ENCODE measurements at places on chromosomes 11 and 22.

DNA sequence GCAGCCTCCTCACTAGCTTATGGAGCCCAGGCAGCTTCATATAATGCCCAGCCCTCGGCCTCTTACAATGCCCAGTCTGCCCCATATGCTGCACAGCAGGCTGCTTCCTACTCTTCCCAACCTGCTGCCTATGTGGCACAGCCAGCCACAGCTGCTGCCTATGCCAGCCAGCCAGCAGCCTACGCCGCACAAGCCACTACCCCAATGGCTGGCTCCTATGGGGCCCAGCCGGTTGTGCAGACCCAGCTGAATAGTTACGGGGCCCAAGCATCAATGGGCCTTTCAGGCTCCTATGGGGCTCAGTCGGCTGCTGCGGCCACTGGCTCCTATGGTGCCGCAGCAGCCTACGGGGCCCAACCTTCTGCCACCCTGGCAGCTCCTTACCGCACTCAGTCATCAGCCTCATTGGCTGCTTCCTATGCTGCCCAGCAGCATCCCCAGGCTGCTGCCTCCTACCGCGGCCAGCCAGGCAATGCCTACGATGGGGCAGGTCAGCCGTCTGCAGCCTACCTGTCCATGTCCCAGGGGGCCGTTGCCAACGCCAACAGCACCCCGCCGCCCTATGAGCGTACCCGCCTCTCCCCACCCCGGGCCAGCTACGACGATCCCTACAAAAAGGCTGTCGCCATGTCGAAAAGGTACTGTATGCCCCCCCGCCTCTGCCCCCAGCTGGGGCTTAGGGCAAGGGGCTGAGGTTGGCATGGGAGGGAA is 8.8 kb downstream of the RBM14 start:
- peak; percentile 67 for DNase-seq

DNA sequence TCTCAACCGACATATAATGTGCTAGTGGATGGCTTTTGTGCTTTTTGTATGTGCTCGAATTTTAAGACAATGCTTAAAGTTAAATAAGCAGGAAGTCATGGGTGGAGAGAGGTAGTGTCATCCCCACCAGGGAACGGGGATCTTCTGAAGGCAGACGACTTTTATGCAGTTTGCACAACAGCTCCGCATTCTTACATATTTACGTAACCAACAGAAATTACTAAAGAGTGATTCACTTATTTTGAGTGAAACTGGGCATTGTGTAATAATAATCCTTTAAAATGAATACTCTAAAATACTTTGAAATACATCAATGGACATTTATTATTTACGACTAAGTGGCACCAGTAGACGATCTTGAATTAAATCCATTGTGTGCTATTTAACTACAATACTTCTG is 305.1 kb downstream of the CNTN5 start:
- no peak for DNase-seq

GRCh38 chr11:110455718-110456117 is 26.0 kb downstream of the FDX1 start:
- no peak for DNase-seq

DNA sequence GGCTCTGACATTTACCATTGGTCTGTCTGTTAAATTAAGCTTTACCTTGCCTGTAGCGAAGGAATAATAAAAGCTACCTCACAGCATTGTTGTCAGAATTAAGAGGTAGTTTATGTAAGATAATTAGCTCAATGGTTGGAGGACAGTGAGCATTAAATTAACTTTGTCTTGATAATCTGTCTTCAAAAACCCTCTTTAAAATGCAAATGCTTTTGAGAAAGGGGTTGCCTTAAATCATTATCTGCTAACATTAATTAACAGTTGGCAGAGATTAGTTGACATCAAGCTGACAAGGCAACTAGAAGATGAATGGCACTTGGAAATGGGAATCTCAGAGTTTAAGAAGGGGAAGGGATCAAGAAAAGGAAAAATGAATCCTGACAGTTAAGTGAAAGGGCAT is 761.1 kb upstream of the ARHGAP42 start:
- no peak for DNase-seq

GRCh38 chr11:8356216-8356615 is 92.5 kb upstream of the LMO1 start:
- peak; percentile 45 for DNase-seq

- DNase-seq, result no peak
These were observed 1941.0 kb upstream of the RAG2 start for GRCh38 chr11:38538866-38539680.

GRCh38 chr11:22780952-22781593 is 48.5 kb downstream of the SVIP start:
- DNase-seq, result no peak

DNA sequence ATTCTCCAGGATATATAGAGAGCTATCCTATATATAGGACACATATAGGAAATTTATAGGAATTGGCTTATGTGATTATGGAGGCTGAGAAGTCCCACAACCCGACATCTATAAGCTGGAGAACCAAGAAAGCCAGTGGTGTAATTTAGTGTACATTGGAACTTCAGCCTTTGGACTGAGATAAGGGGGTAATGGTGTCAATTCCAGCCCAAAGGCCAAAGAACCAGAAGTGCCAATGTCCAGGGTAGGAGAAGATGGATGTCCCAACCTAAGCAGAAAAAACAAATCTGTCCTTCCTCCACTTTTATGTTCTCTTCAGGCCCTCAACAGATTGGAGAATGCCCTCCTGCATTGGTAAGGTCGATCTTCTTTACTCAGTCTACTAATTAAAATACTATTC is 25.5 kb upstream of the SMCO4 start:
- no peak for DNase-seq

DNA sequence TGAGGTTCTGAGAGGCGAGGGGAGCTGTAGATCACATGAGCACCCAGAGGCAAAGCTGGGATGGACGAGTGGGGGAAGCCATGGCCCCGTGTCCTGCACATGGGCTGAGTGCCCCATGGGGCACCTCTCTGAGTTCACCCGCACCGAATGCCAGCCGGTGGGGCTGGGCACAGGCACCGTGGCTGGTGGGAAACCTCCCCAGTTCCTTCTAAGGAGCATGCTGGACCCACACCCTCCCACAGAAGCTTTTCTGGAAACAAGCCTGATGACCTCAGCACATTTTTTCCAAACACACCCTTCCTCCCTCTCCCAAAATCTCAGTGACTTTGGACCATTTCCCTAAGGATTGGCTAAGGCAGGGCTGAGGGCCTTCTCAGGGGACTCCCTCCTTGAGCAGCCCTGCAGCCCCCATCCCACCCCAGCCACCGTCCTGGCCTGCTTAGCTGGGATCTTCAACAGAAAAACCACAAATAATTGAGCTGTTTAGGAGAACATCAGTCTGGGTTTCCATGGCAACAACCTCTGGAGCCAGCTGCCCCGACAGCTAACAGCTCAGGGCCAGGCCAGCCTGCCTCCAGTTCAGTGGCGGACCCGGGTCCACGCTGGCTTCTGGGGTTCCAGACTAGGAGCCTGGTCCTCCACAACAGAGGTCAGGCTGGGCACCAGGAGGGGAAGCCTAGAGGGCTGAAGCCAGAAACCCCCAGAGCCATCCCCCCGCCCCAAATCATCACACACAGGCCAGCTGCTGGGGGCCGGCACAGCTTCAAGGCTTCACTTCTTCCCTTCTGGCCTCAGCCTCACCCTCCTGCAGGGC is 18.1 kb upstream of the LINC01488 start:
- peak; percentile 90 for DNase-seq

- no peak for DNase-seq
These were observed 27.1 kb upstream of the MRGPRX2 start for GRCh38 chr11:19087658-19088057.

DNA sequence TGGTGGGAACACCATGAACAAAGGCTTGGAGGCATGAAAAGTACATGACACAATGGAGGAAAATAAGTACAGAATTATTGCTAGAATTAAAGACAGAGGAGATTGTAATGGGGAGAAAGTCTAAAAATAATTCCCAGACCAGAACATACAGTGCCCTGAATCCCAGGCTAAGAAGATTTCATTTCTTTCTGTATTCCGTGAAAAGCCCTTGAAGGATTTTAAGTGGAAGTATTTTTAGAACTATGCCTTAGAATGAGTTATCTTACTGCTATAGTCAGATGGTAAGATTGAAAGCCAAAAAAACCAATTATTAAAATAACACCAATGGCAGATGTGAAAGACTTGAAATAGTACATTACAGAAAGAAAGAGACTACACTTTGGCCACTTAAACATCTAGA is 36.1 kb upstream of the SLC5A12 start:
- DNase-seq, result no peak

DNA sequence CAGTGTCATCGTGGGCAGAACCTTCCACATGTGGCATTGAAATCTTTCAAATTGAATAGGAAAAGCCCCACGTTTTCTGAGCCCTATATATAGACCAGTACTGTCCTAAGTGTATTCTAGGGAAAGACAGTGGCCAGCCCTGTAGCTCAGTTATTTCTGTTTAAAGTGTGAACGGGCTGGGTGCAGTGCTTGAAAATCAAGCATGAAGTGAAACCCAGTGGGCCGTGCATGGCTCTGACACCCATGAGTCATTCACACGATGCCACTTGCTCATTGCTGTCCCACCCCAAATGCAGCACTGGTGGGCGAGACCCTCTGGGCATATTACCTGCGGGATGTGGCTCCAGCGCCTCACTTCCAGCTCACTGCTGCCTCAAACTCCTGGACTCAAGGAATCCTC is 29.8 kb upstream of the CCDC188 start:
- no peak for DNase-seq

GRCh38 chr11:60394666-60395380 is 1.4 kb upstream of the MS4A14 start:
- no peak for DNase-seq

DNA sequence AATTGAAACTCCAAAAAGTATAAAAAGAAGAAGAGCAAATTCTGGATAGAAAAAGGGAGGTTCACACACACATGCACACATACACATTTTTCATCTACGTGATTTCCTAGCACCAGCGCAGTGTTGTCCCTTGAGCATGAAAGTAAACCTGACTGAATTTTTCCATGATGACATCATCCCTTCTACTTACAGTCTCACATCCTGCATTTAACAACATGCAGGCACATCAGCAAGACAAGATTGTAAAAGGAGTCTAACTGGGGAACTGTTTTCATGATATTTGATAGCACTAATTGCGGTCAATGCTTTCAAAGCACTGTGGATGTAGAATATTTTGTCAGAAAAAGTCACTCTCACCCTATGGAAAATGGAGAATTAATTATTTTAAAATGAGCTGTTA is 36.6 kb downstream of the GAS2 start:
- DNase-seq, result no peak

DNA sequence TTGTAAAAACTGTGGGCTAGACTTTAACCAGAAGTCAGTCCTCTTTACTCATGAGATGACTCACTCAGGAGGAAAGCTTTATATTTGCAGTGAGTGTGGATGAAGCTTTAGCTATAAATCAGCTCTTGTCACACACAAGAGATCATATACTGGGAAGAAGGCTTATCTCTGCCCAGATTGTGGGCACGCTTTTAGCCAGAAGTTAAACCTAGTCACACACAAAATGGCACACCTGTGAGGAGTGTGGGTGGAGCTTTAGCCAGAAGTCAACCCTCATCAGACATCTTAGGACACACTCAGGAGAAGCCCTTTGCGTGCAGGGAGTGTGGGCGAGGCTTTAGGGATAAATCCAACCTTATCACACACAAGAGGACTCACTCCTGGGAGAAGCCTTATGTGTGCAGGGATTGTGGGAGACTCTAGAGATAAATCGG is 706.9 kb upstream of the LUZP2 start:
- no peak for DNase-seq

GRCh38 chr11:134226806-134227325 is 2.4 kb downstream of the VPS26B start:
- DNase-seq, result no peak

GRCh38 chr11:29368126-29368525 is 648.7 kb downstream of the KCNA4 start:
- DNase-seq, result no peak
